ENCODE measurements at places on chromosomes 13 and 19.

DNA sequence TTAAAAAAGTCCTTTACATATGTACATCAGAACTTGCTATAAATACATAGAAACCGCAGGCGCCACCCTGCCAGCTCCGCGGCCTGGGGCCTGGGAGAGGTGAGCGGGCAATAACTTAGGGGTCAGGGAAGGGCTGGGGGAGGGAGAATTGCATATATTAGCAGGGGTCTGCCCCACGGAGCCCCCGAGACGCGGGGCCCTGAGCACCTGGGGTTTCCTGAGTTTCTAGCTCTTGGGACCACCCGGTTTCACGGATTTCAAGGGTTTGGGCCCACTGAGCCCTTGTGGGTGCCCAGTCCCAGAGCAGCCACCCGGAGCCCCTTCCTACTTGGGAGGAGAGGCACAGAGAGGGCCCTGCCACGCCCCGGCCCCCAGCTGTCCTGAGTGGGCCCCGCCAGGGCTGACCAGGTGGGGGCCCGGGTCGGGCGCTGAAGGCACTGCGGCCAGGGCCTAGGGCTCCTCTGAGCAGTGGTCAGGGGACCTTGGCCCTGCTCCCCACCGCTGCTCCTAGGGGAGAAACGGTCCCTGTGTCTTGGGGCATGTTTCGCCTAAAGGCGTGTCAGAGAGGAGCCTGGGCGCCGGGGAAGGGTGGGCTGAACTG, 4.0 kb downstream of the GPX4 start:
- no peak for DNase-seq

GRCh38 chr13:20801707-20802106, 27.9 kb upstream of the EEF1AKMT1 start:
- DNase-seq, result no peak

GRCh38 chr19:41784743-41785142, 11.6 kb upstream of the CEACAM3 start:
- DNase-seq, result no peak

- peak; percentile 9 for DNase-seq
Measured at GRCh38 chr13:94658926-94659597, 53.3 kb downstream of the SOX21 start.

GRCh38 chr13:35629026-35629425, 152.5 kb upstream of the MAB21L1 start:
- DNase-seq, result no peak

GRCh38 chr13:44368062-44368591, 5.5 kb upstream of the SERP2 start:
- DNase-seq, result peak; percentile 11

GRCh38 chr13:98822225-98822606, 69.7 kb upstream of the SLC15A1 start:
- peak; percentile 31 for DNase-seq

DNA sequence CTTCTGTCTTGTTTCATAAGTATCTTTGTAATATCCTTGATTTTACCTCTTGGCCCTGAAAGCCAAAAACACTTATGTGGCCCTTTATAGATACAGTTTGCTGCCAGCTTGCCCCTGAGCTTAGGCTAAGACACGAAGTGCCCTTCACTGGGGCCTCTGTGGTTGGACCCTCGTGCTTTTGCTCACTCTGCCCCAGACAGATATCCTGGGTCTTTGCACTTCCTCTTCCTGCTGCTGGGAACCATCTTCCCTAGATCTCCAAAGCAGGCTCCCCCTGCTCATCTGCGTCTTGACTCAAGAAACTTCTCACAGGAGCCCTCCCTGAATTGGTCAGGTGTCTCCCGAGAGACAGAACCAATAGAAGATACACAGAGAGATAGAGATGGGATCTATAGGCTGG, 2.0 kb upstream of the TNFSF14 start:
- no peak for DNase-seq

- no peak for DNase-seq
Measured at GRCh38 chr19:47057328-47057727, 8.9 kb upstream of the TMEM160 start.

DNA sequence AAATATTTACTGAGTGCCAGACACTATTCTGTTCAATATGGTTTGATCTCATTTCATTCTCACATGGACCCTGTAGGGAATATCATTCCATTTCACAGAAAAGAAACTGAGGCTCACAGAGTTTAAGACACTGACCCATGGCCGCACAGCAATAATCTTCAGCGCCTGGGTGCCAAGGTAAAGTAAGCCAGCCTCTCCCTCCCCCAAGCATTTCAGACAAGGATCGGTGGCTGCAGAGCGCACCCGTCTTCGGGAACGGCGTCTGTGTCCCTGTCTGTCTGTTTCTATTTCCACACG, 4.3 kb upstream of the PDE4A start:
- no peak for DNase-seq

DNA sequence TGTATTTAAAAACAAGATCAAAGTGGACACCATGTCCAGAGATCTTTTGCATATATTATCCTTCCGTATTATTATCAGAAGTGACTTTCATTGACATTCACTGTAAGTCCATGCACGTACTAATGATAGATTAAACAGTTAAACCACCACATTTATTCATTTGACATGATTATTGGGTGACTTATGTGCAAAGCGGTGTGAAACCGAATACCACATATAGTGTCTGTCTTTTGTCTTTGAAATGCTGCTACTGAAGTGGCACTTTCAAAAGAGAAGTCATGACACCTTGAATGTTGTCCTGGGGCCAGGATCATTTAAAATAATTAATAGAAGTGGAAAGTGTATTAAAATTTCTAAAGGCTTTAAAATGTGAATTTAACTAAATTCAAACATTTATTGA, 100.1 kb downstream of the ERCC5 start:
- DNase-seq, result no peak

DNA sequence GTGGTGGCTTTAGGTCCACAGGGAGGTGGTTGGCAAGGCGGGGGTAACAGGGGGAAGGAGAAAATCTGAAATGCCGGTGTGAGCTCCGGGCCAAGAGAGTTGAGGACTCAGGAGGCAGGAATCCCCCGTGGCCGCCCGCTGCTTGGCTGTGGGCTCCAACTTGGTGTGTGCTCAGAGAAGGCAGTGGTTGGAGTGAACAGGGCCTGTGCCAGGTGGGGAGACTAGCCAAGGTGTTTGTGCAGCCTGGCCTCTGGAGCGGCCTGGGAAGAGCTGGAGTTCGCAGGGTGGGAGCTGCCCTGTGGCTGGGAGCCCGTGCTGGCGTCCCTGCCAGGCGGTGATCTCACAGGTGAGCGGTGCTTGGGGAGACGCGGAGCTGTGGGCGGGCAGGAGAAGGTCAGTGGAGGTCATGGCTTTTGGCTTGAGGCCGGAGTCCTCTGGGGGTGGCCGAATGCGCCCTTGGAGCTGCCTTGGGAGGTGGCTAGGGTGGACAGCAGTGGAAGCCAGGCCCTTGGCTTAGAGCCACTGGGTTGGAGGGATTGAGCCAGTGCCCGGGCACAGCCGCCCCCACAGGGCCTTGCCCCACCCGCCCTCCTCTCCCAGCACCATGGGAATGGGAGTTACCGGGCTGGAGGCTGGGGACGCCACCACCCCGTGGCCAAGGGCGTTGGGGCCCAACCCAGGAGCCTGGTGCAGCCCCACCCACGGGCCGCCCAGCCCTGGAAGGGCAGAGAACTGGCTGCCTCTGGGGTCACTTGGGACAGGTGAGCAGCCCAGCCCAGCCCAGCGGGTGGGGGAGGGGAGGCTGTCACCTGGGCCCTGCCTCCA, 7.1 kb upstream of the CIRBP start:
- peak; percentile 26 for DNase-seq

GRCh38 chr19:36025541-36025940, 7.1 kb downstream of the CLIP3 start:
- DNase-seq, result no peak

DNA sequence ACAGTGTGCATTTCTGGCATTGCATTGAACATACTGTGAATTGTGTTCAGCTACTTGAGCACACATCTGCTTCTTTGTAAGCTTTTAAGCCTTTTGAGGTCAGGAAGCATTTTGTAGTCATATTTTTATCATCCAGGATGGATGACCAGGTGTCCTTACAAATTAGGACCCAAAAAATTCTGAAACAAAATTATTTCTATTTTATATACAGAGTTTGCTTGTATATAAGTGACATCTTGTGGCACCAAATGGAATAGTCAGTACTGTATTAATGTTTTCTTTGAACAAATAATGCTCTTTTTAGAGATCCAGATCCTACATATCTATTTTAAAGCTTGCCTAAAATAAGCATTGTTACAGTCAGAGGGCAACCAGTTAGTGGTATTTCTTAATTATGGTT, 9.5 kb upstream of the SUPT20H start:
- DNase-seq, result no peak

- DNase-seq, result no peak
Measured at GRCh38 chr13:26062853-26063444, 11.1 kb upstream of the SHISA2 start.

DNA sequence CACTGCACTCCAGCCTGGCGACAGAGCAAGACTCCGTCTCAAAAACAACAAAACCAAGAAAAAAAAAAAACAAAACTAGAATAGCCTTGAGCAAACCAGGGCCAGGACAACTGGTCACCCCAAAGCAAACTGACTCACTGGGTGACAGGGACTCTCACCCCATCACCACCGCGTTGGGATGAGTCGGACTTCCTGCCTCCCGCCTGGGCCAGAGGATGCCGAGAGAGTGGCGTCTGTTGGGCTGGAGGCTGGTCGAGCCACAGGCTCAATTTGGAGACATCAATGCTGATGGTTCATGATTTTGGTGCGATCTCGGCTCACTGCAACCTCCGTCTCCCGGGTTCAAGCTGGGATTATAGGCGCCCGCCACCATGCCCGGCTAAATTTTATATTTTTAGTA, 11.6 kb downstream of the TMPRSS9 start:
- no peak for DNase-seq

DNA sequence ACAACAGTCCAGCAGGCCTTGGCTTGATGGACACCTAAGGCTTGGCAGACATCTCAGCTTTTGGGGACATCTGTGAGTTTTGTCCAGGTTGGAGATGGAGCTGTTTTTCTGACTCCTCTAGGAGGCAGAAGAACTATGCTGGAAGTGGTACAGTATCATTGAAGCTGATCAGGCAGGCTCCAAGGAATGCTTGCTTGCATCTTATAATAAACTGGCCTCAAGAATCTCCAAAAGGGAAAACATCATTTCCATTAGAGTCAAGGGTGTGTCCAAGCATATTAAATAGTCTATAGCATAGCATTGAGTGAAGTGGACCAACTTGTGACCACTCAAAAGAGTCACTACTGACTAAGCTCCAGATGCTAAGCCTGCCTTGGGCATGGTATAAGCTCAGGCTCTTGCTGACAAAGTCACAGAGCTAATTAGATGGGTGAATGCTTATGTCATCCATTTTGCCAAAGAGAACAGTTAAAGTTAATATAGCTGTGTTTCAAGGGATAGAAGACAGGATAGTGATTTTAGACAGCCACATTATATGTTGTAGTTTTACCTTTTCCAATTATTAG, 216.0 kb downstream of the DNAJC15 start:
- no peak for DNase-seq

DNA sequence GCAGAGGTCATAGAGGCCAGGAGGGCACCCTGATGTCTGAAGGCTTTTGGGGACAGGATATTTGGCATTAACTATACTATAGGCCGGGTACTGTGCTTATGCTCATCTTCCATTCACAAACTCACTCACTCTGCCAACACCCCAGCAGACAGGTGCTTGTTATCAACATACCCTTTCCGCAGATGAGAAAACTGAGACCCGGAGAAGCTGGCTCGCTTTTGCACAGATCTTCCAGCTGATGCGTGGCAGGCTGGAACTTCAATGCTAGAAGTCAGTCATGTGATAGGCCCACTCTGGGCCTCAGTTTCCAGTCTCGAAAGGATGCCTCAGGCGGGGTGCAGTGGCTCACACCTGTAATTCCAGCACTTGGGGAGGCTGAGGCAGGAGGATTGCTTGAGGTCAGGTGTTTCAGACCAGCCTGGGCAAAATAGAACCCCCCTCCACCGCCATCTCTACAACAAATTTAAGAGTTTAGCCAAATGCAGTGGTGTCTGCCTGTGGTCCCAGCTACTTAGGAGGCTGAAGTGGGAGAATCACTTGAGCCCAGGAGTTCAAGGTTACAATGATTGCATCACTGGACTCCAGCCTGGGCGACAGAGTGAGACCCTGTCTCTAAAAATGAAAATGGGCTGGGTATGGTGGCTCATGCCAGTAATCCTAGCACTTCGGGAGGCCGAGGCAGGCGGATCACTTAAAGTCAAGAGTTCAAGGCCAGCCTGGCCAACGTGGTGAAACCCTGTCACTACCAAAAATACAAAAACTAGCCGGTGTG, 9.5 kb downstream of the CNN1 start:
- no peak for DNase-seq

GRCh38 chr13:22111961-22112360, 441.1 kb downstream of the FGF9 start:
- no peak for DNase-seq

GRCh38 chr13:110520431-110521295, 40.9 kb downstream of the RAB20 start:
- DNase-seq, result peak; percentile 20

DNA sequence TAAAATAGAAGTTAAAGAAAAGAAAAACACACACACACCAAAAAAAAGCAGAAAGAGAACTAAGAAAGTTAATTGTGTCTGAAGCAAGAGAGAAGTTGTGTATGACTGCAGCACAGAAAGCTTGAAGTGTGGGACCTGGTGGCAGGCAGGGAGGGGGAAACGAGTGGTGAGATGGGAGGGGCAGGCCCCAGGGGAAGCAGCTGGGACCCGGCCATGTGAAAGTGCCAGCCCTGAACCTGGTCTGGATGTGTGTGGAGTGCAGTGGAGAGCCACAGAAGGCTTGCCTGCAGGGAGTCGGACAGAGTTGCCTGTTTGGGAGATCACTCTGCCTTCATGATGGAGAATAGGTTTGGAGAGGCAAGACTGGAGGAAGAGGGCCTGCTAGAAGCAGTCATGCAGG, 199.0 kb downstream of the GGACT start:
- no peak for DNase-seq

DNA sequence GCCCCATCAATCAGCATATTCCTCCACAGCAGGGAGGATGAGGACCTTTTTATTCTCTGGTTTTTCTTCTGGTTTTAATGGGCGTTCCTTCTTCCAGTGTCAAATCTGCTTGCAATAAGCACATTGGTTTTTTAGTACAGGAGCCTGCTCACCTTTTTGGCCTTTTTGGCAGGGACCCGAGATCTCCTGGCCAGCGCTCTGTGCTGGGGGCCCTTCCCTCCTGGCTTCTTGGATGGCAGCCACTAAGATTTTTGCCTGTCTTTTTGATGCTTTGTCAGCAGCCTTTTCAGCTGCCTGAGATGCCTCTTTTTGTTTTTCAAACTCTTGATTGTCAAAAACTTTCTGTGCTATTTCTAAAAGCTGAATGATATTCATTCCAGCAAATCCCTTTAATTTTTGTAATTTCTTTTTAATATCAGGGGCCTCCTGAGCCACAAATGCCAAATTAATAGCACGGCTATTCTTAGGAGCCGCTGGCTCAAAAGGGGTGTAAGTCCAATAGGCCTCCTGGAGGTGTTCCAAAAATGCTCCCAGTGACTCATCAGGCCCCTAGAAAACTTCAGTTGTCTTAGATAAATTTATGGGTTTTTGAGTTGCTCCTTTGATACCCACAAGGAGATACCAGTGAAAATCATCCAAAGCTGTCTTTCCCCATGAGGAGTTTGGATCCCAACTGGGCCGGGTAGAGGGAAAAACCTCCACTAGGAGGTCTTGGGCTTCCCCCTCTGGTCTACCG, 73.0 kb downstream of the ZNF100 start:
- DNase-seq, result no peak

GRCh38 chr19:38527466-38528136, 90.2 kb downstream of the MAP4K1 start:
- no peak for DNase-seq

GRCh38 chr13:93673885-93674284, 447.3 kb downstream of the GPC6 start:
- no peak for DNase-seq

- DNase-seq, result no peak
Measured at GRCh38 chr19:11116507-11116906, 27.2 kb downstream of the LDLR start.

Data from A549 (cell line).